ENCODE measurements at places on chromosomes 7 and 10. TPM values are rescaled to one million over a fixed set of nuclear protein-coding genes. Genes with fewer than 3 reads are reported as not detected.

DNA sequence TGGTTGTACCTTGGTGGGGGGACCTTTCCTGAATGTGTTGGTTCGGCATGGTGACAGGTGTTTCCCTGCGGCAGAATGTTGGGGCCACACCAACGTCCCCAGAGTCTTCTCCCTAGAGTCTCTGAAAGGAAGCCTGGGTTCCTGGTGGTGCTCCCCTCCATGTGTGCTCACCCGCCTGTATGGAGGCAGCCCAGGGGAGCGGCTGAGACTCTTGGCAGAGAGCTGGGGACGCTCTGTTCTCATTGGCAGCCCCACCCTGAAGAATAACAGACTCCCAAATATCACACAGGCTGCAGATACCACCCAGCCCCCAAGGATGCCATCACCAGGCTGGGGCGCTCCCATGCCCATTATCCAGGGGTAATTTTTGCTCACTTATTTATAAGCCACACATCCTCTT is 34.8 kb downstream of the CHST12 start:
- peaks cover 17% of the 10 kb centered on the region for H3K4me1 ChIP-seq
- no peak overlapping the region for H3K27ac ChIP-seq
- no peaks in the 10 kb centered on the region for H3K27me3 ChIP-seq

- DNase-seq = no peak
- H3K27me3 ChIP-seq = no peaks in the 10 kb centered on the region
- H3K4me1 ChIP-seq = peaks cover 6% of the 10 kb centered on the region
- no peaks in the 10 kb centered on the region for H3K36me3 ChIP-seq
- H3K4me3 ChIP-seq = no peak overlapping the region
These were observed 985 bp upstream of the ETV1 start for GRCh38 chr7:13990319-13990983.

DNA sequence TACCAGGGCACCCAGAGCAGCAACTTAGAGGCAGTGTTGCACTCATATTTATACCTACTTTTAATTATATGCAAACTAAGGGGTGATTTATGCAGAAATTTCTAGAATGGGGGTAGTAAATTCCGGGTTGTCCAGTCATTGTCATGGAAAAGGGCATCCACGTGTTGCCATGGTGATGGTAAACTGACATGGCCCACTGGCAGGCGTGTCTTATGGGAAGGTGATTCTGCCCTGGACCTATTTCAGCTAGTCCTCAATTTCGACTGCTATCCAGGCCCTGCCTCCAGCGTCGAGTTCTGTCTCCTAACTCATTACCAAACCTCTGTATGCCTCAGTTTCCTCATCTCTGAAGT is 12.8 kb downstream of the SNX8 start:
- H3K4me1 ChIP-seq = peaks cover under 1% of the 10 kb centered on the region
- H3K27me3 ChIP-seq = no peaks in the 10 kb centered on the region
- H3K4me3 ChIP-seq = no peak overlapping the region
- peaks cover 3% of the 10 kb centered on the region for H3K36me3 ChIP-seq
- H3K27ac ChIP-seq = no peak overlapping the region

GRCh38 chr10:18059826-18060559 is 80.2 kb upstream of the CACNB2 start:
- DNase-seq = no peak
- H3K27me3 ChIP-seq = no peaks in the 10 kb centered on the region
- H3K4me1 ChIP-seq = no peaks in the 10 kb centered on the region
- no peak overlapping the region for H3K27ac ChIP-seq

Gene MMP21
- not detected for total RNA-seq

Gene FAM13C
- 6.4 TPM for total RNA-seq

Gene HGF
- total RNA-seq = not detected

Measured in progenitor cell of endocrine pancreas (in vitro differentiated cells).